ENCODE measurements at places on chromosomes 3 and 15.

GRCh38 chr3:37262816-37263393, 88.5 kb upstream of the LRRFIP2 start:
- DNase-seq: no peak

- DNase-seq: no peak
These were observed 38.1 kb downstream of the LPP start for GRCh38 chr3:188192034-188192433.

GRCh38 chr15:90184786-90185704, 16.1 kb upstream of the SEMA4B start:
- peak; percentile 49 for DNase-seq

DNA sequence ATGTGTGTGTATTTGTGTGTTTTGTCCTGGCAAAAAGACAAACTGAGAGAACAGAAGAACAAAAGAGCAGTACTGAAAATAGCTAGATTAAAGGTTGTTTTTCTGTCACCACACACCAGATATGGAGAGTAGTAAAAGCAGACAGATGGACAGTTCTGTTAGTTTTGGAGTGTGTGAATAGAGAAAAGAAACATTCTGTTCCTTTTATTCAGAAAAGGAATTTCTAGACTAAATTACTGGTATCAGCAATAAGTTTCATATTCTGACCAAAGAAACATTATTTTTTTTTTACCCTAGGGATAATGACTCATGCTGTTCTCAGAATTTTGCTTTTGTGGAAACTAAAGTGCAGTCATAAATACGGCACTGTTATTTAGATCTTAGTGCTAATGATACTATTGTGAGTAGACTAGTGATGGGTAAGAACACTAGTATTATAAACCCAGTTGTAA, 32.9 kb downstream of the PIK3CA start:
- DNase-seq: no peak

DNA sequence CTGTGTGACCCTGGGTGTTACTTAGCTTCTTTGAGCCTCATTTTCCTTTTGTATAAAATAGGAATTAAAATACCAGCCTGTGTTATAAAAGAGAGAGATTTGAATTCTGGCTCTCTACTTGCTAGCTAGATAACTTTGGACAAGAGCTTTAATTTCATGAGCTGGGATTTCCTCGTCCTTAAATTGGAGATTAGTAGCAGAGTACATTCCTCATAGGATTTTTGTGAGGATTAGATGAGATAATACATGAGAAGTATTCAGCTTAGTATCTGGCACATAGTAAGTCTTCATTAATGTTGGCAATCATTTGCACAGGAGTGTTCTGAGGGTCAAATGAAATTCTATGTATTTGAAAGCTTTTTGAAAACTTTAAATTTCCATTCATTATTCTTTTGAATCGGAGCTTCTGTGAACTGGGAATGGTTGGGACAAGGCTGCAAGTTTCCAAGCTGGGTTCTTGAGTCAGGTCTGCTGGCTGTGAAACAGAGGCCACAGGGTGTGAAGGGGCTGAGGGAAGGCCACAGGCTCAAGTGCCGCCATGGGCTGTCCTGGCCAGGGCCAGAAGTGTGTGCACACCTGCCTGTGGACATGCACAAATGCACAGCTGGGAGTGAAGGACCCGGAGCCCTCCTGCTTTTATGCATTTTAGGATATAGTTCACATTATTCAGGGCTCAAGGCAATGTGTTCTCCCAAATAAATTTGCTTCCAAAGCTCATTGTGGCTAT, 17.2 kb downstream of the ALPK3 start:
- DNase-seq: no peak

DNA sequence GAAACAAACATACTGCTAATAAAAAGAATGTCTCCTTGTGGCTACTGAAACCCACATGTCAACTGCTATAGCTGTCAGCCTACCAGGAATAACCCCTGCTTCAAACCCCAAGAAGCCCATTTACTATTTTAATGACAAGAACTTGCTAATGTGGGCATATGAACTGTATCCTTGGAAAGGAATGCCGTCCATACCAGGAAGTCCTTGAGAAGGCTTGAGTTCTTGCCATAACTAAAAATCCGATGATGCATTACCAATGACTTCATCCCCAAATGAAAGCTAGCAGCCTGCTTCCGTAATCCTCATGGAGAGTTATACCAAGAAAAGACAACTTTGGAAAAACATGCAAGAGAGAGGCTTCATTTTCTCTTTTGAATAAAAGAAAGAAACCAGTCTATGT, 34.8 kb downstream of the MINDY4B start:
- no peak for DNase-seq

GRCh38 chr15:85693277-85693676, 101.4 kb downstream of the KLHL25 start:
- peak; percentile 20 for DNase-seq

GRCh38 chr3:15979900-15980299, 182.1 kb upstream of the ANKRD28 start:
- no peak for DNase-seq

GRCh38 chr3:125403789-125404188, 28.7 kb upstream of the ZNF148 start:
- DNase-seq: peak; percentile 59
